A375 (cell line): ENCODE measurements at places on chromosomes 1 and 21. TPM values are rescaled to one million over a fixed set of nuclear protein-coding genes. Genes with fewer than 3 reads are reported as not detected.

The NBPF10 gene
- 1.4 and 1.5 TPM in 2 replicates for total RNA-seq

The LAD1 gene
- total RNA-seq = 4.4 and 6.4 TPM in 2 replicates

The TMEM51 gene
- total RNA-seq = 2.1 and 3.1 TPM in 2 replicates

The ATAD3C gene
- total RNA-seq = not detected in 2 replicates

The HSPA6 gene
- total RNA-seq = 0.94 and 2.6 TPM in 2 replicates

The TPTE gene
- total RNA-seq = 3.9 and 5.3 TPM in 2 replicates

The ARHGEF2 gene
- 548 and 632 TPM in 2 replicates for total RNA-seq

The AUNIP gene
- total RNA-seq = 20.7 and 27.8 TPM in 2 replicates

The CD53 gene
- not detected in 2 replicates for total RNA-seq

The CYP4Z1 gene
- total RNA-seq = not detected in 2 replicates

The TLCD4 gene
- 1.2 TPM in 2 replicates for total RNA-seq

The GJA5 gene
- 1.2 and 1.3 TPM in 2 replicates for total RNA-seq

The FAM110D gene
- total RNA-seq = 0.03 TPM in 1 of 2 replicates, not detected in the other

The TFAP2E gene
- total RNA-seq = 0.79 and 1.2 TPM in 2 replicates

The EPHX1 gene
- total RNA-seq = 16.7 and 19.0 TPM in 2 replicates

The KRTAP19-1 gene
- not detected in 2 replicates for total RNA-seq

The RNPC3 gene
- total RNA-seq = 7.0 and 8.4 TPM in 2 replicates

The PARS2 gene
- total RNA-seq = 3.8 and 5.1 TPM in 2 replicates
